Vagina (tissue), 2 donors: ENCODE measurements at places on chromosomes 2 and 18.

DNA sequence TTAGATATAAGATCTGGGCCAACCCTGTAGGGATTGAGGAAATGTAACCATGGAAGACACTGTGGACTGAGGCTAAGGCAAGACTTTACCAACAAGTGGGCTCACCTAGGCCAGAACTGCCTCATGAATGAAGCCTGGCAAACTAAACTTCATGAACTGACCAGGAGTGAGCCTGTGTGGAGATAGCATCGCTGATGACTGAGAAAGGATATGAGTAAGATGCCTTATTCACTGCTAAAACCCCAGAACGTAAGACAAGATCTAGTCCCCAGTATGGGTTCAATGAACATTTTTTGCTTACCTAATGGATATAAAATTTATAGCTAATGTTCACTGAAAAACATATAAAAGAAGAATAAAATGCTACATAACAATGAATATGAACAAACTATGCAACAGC is 399.8 kb downstream of the SATB2 start:
- DNase-seq, result no peak

GRCh38 chr2:36562240-36562639 is 35.7 kb downstream of the FEZ2 start:
- DNase-seq, result no peak

DNA sequence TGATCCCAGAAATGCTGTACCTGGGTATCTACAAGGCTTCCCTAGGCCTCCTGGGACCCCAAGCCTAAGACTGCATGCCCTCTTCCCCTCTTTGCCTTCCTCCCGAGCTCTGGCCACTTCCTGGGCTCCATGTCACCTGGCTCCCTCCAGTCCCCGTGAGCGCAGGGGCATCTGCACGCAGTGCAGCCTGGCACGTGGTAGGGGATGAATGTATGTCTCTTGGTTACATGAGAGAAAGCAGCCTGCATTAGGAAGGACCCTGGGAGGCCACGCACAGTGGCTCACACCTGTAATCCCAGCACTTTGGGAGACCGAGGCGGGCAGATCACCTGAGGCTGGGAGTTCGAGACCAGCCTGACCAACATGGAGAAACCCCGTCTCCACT is 15.8 kb downstream of the PASK start:
- DNase-seq, result no peak

DNA sequence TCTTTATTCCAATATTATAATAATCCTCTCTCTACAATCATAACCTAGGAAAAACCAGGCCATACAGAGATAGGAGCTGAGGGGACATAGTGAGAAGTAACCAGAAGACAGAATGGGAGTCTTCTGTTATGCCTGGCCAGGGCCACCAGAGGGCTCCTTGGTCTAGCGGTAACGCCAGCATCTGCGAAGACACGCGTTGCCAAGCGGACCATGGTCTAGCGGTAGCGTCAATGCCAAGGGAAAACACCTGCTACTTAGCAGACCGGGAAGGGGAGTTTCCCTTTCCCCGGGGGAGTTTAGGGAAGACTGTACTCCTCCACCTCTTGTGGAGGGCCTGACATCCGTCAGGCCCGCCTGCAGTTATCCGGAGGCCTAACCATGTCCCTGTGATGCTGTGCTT is 36.6 kb downstream of the ARL6IP6 start:
- no peak for DNase-seq

- DNase-seq, result no peak
Measured at GRCh38 chr2:9370746-9371145, 52.6 kb downstream of the ITGB1BP1 start.

GRCh38 chr2:104982111-104982510 is 55.8 kb upstream of the MRPS9 start:
- DNase-seq, result no peak

GRCh38 chr2:25895018-25895417 is 16.7 kb upstream of the ASXL2 start:
- no peak for DNase-seq

DNA sequence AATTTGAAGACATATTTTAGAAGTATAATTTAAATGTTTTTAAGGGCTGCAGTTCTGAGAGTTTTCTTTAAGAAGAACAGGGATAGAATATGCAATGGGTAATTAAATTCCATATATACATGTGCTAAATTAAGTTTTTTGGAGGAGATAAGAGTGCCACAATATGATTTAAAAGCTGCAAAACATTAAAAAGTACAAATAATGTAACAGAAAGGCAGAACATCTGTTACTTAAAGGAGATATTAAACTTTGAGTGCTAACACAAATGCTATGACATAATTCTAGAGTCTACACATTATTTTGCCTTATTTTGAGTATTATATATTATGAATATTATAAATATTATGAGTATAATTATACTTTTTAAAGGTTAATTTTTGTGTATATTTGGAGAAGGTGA is 102.4 kb downstream of the PARD3B start:
- no peak for DNase-seq

- DNase-seq, result no peak
Measured at GRCh38 chr18:76844742-76845477, 22.6 kb downstream of the ZNF236 start.

GRCh38 chr2:191907091-191907490 is 60.2 kb upstream of the CAVIN2 start:
- DNase-seq, result no peak
